ENCODE measurements at places on chromosomes 5 and 9.

- no peak for DNase-seq
These were observed 220.2 kb downstream of the AGTPBP1 start for GRCh38 chr9:85521371-85522197.

GRCh38 chr5:443239-444151, 519 bp downstream of the EXOC3 start:
- no peak for DNase-seq

GRCh38 chr5:133627180-133627579, 14.8 kb upstream of the FSTL4 start:
- DNase-seq = no peak

- DNase-seq = no peak
These were observed 426.6 kb downstream of the SPOCK1 start for GRCh38 chr5:137072361-137073115.

DNA sequence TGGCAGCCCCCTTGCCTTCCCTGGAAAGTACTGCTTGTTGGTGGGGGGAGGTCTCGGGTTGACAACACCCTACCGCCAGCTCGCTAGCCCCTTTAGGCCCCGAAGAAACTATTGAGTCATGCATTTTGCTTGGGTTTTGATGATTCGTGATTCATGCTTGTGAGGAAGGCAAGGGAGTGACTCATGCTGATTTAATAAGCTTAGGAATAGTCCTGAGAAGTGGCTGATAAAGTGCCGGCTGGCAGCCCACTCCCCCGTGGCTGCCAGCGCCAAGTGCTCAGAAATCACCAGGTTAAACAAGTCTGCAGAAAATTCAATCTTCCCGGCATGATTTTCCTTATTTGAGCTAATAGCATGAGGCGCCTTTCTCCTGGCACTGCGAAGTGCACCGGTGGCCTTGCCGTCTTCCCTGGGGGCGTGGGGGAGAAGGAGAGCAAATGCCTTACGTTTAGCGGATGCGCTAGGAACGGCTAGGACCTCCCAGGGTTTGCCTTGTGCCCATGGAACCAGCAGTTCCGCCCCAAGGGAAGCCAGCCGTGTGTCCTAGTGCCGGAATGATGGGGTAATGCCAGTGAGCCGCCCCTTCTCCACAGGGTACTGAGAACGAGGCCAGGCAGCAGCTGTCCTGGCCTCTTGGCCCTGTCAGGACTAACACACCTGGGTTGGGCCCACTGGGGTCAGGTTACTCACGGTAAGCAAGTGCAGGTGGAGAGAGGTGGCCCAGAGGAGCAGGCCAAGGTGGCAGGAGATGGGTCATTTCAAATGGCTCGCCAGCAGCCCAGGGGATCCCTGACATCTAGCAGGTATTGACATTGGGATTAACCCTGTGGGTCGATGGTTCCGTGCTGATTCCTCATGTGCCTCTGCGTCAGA, 151.9 kb downstream of the MACROH2A1 start:
- no peak for DNase-seq

GRCh38 chr5:141094481-141095262, at the start of gene PCDHB2:
PCDHB2 (plus strand) TSS chr5:141094615; CDS start chr5:141094791, 176 bp downstream.
- DNase-seq = no peak

GRCh38 chr5:72171667-72172066, 64.4 kb downstream of the MAP1B start:
- no peak for DNase-seq

DNA sequence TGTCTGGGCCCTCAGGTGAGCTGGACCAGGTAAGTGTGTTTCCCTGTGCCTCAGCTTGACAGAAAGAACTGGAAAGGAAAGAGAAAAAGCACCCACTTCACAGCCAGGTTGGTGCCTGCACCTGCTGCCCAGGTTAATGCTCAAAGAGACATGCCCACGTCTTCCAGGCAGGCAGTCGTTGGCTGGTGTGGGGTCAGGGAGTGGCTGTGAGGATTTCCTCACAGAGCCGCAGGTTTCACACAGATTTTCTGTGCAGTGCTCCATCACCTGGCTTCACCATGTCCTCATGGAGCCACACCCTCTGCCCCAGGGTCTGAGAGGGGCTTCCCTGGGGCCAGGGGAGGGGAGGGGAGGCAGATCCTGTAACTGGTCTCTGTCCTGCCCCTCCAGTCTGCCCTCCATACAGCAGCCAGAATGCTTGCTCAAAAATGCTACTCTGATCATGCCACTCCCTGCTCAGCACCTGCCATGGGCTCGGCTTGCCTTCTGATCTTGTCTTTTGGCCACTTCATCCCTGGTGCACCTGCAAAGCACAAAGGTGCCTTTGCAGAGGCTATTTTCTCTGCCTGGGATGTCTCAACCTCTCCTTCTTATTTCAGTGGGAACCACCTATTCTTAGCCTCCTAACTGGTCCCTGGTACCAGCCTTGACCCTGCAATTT, 82.5 kb upstream of the UBTD2 start:
- no peak for DNase-seq

- DNase-seq = no peak
These were observed 32.4 kb upstream of the CYFIP2 start for GRCh38 chr5:157233515-157233914.

DNA sequence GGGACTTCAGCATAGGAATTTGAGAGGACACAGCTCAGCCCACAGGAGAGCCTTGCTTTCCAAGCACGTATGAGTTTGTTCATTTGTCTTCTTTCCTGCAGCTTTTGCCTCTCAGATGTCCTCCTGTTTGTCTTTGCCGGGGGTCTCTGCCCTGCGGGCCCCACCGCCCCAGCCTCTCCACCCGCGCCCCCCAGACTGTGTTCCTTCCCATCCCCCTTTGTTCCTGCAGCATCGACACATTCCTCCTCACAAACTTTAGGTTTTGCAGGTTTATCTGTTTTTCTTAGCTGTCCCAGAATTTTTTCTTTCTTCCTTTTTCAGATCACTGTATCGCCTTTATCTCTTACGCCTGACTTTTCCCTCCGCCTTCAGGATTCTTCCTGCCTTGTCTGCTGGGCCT, 18.9 kb downstream of the UBE2QL1 start:
- no peak for DNase-seq

- no peak for DNase-seq
These were observed 42.0 kb downstream of the SLC1A3 start for GRCh38 chr5:36648426-36648825.

DNA sequence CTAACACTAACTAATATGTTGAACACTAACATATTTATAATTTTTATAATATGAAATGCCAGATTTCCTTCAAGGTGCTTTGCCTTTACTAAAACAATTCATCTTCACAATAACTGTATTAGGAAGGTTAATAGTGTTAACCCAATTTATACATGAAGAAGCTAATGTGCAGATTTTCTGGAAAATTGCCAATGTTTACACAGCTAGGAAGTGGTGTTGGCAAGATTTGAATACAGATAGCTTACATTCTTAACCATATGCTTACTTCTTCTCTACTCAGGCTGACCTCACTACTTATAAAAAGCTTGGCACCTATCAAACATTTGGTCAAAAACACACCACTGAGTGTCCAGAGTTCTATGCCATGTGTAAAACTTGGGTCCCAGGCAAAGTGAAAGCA, 445.4 kb upstream of the ITGA1 start:
- DNase-seq = no peak

- no peak for DNase-seq
These were observed 5.1 kb upstream of the PCDH1 start for GRCh38 chr5:141883184-141883891.

GRCh38 chr5:143177263-143177983, 226.1 kb downstream of the NR3C1 start:
- DNase-seq = no peak

GRCh38 chr5:168353216-168353957, 61.9 kb downstream of the WWC1 start:
- no peak for DNase-seq

GRCh38 chr5:68277431-68277830, 61.9 kb downstream of the PIK3R1 start:
- DNase-seq = no peak

GRCh38 chr5:154242964-154243376, 52.4 kb downstream of the GALNT10 start:
- DNase-seq = no peak

DNA sequence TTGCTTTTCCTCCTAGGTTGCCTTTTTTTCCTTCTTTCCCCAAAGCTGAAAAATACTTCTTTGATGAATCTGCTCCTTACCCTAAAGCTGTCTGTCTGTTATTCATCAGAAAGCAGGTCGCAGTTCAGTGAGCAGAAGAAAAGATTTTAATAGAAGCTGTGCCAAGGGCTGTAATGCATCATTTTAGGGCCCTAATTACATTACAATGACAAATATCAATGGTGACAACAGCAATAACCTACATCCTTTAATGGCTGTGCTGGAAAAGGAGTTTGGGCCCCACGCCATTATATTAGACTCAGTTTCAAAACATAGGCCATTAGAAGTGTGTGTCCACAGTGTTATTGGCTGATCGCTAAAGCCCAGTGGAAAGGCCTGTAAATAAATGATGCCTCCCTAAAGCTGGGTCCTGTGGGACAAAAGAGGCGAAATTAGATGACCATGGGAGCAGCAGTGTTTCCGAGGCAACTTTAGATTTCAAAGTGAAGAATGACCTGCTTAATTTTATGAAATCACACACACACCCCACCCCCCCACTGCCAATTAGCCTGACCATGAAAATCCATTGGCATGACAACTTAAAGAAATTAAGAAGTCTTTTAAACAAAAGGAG, 38.4 kb downstream of the TLE4 start:
- no peak for DNase-seq

DNA sequence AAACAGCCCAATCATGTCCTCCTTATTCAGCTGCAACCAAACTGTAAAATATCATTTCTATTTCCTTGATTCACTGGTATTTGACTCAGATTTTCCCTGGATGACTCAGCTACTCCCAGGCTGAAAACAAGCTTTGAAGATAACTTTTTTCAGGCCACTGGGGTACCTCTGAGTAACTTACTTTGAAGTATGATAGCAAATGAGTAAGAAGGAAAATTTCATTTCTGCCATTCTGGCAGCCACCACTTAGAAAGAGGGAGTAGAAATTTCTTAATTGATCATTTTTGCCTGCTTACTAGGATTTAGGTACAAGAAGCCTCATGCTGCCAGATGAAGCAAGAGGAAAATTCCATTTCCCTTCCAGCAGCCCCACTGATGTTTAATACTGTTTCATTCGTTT, 247.4 kb downstream of the PRELID2 start:
- no peak for DNase-seq

DNA sequence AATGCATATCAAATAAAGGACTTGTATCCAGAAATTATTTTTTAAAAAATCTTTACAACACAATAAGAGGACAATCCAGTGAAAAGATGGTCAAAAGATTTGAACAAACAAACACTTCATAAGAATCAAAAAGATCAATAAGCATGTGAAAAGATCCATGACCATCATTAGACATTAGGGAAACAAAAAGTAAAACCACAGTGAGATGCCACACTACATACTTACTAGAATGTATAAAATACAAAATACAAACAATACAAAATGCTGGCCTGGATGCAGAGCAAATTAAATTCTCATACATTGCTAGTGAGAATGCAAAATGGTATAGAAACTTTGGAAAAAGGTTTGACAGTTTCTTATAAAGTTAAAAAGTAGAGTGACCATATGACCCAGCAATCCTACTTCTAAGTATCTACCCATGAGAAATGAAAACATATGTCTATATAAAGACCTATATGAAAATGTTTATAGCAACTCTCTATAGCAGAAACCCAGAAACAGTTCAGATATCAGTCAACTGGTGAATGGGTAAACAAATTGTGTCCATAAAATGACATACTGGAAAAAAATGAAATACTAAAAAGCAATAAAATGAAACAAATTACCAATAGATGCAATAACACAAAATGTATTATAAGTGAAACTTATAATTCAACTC, 426.1 kb downstream of the RAB3C start:
- DNase-seq = no peak

DNA sequence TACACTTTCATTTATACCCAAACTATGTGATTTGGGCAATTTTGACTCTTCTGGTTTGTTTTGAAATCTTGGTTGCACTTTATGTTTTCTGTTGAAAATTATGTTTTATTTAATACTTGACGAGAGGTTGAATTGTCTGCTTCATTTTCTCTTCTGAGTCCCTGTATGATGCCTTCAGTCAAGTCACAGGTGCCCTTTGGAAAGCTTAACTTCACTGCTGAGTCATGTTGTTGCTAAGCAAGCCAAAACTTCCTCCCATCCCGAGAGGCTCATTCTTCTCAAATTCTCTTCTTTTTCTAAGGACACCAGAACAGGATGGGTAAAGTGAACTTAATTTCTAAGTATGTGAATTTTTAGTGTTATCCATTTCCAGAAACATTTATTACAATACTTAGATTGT, 455.3 kb upstream of the PTGER4 start:
- DNase-seq = no peak

DNA sequence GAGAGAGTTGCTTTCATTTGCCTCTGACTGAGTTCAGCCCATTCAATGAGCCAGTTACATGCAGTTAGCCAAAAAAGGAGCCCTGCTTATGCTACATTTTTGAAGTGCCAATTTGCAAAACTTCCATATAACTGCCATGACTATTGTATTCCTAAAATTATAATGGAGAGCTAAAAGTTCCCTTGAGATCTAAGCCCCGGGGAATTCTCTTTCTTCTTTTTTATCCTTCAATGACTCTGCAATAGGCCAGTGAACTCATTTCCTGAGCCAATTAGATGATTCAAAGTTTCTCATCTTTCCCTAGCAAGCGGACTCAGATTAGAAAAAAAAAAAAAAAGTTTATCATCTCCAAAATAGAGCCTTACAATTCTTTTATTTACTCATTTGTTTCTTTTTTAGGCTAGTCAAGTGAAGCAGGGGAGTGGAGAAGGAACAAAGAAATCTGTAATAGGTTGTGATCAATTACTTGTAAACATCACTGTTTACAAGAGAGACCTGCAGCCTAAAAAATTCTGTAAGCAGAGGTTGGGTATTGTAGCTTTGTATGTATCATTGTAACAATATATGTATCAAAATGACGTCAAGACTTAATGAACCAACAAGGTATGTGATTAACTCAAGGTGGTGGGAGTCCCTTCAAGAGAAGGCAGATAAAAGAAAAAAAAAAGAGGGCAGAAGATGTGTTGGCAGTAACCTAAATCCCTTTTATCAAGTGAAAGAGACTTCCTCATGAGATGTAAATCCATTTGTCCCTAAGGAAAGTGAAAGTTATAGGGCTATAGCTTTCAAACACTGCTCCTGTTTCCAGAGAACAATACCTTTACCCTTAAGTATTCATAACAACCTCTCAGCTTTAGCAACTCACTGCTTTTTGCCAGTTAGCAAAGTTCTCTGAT, 48.7 kb upstream of the HOMER1 start:
- no peak for DNase-seq

DNA sequence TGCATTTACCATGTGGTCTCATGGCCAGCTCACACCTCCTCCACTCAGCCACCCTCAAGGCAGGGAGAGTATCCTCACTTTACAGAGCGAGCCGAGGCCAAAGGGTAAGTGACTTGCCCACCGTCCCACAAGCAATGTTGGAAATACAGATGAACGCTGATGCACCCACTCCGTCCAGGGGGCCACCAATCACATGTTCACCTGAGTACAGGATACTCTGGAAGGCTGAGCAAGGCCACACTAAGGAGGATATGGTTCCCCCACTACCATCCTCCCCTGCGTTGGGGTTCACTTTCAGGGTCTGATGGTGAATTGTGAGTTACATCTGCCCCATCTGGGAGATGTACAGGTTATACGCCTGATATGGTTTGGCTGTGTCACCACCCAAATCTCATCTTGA, 128.8 kb downstream of the ATPSCKMT start:
- no peak for DNase-seq

Measured in GM12864 (cell line).